ENCODE measurements at places on chromosomes 7 and 10.
A peak's percentile ranks its signal among the peaks of the same experiment; 100 is the strongest.

DNA sequence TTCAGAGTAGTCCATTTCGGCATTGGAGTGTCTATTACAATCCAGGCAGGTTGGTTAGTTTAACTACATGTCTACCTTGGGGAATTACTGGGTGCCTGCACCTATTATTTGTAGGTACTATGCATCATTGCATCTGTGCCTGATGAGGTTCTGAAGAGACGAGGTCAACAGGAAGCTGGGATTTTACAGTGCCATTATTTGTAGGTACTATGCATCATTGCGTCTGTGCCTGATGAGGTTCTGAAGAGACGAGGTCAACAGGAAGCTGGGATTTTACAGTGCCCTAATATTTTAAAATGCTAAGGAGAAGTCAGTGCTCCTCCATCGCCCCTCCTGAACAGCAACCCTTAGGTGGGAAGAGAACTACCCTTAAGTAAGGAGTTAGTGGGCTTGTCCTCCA, 41.7 kb downstream of the NPY start:
- DNase-seq: no peak

GRCh38 chr10:68957654-68958053, 1.7 kb downstream of the DDX21 start:
- no peak for DNase-seq

- DNase-seq: peak; percentile 97
These were observed at the start of gene POLD2 for GRCh38 chr7:44123190-44124003. TSS of gene POLD2 (minus strand) at chr7:44123548. CDS start at chr7:44122053, 1,495 bp downstream.

DNA sequence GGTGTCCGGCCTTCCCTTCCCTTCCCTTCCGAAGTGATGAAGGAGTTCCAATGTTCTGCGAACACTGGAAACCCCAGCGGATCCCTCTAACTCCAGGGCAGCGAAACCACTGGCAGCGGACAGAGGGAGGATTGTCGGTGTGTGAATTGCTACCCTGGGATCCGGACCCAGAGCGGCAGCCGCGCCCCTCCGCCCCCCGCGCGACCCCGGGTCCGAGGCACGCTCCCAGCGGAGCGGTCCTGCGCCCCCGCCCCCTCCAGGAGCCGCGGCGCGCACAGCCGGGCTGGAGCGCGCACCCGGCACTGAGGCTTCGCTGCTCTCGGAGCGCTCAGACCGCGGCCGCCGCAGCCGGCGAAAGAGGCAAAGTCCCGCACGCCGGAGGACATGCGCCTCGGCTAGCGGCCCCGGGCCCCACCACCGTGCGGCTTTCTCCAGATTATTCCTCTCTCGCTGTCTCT, at the start of gene PTPRZ1:
Gene PTPRZ1, plus strand, starts transcription at position 331 of the 458 bp plus-strand sequence. CDS start 339 bp downstream, outside the sequence.
- no peak for DNase-seq

GRCh38 chr10:21719502-21719901, 185.5 kb downstream of the MLLT10 start:
- no peak for DNase-seq

DNA sequence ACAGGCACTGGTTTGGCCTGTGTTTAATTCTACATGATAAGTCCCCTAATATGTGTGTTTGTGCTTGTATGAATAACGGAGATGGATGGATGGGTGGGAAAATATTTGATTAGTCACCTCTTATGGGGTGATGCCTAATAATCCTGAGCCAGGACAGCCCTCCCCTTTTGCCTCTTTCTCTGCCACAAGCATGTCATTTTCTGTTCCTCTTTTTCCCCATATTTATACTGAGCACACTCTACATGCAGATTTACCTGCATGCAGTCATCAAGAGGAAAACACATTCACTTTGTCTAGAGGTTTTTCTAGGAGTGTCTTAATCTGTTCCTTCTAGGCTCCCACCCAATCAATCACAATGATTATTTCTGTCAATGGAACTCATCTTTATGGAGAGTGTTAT, 111.6 kb upstream of the TBX20 start:
- no peak for DNase-seq

- DNase-seq: no peak
These were observed 102.0 kb upstream of the RPA3 start for GRCh38 chr7:7820409-7820808.

All from CD4-positive, alpha-beta T cell treated with Interleukin-4 for 1 hour (primary cell).